ENCODE measurements at places on chromosomes 7 and 10. TPM values are rescaled to one million over a fixed set of nuclear protein-coding genes. Genes with fewer than 3 reads are reported as not detected.

Gene ADGRA1
- total RNA-seq = not detected

Gene EBLN1
- total RNA-seq = not detected

Gene NUTM2A
- total RNA-seq = 1.6 TPM

Gene ATG9B
- total RNA-seq = 0.66 TPM

Gene CARD11
- total RNA-seq = 1.8 TPM

Gene FAM25C
- total RNA-seq = not detected

Gene GPR15LG
- 560 TPM for total RNA-seq

Gene MINDY4
- 2.2 TPM for total RNA-seq

Gene RTKN2
- 3.2 TPM for total RNA-seq

Gene OR2A42
- total RNA-seq = not detected

Gene OGDHL
- 0.79 TPM for total RNA-seq

Gene PLAU
- 11.4 TPM for total RNA-seq

Gene ASB10
- not detected for total RNA-seq

Gene GFRA1
- total RNA-seq = 1.0 TPM

Gene INA
- total RNA-seq = 0.44 TPM

Gene HOXA6
- total RNA-seq = 29.6 TPM

- no peak overlapping the region for H3K4me3 ChIP-seq
- DNase-seq = no peak
- no peaks in the 10 kb centered on the region for H3K27me3 ChIP-seq
- H3K4me1 ChIP-seq = no peaks in the 10 kb centered on the region
Observed at GRCh38 chr7:360454-361100, 70.6 kb downstream of the FOXL3 start.

DNA sequence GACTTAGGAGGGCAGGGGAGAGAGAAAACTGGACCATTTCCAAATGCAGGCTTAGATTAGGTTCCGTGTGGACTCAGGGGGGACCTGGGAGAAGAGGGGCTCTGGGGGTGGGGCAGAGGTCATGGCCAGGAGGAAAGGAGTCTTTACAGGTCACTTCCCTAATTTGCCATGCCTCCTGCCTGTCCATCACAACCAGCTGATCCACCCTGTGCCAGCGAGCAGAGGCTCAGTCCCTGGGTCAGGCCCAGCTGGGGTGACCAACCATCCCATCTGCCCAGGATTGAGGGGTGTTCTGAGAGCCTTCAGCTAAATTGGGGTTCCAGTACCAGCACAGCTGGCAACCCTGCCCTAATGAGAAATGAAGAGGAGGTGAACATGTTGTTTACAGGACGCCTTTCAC is 84.6 kb upstream of the CACUL1 start:
- H3K27me3 ChIP-seq = no peaks in the 10 kb centered on the region
- no peak overlapping the region for H3K4me3 ChIP-seq
- H3K36me3 ChIP-seq = no peaks in the 10 kb centered on the region
- DNase-seq = no peak
- H3K27ac ChIP-seq = no peak overlapping the region
- H3K4me1 ChIP-seq = no peaks in the 10 kb centered on the region

GRCh38 chr7:14835384-14835783 is 67.2 kb downstream of the DGKB start:
- H3K36me3 ChIP-seq = no peaks in the 10 kb centered on the region
- DNase-seq = no peak
- H3K4me1 ChIP-seq = no peaks in the 10 kb centered on the region
- no peak overlapping the region for H3K27ac ChIP-seq
- H3K4me3 ChIP-seq = no peak overlapping the region
- H3K27me3 ChIP-seq = no peaks in the 10 kb centered on the region

- no peaks in the 10 kb centered on the region for H3K4me1 ChIP-seq
- no peak overlapping the region for H3K27ac ChIP-seq
- no peaks in the 10 kb centered on the region for H3K36me3 ChIP-seq
- H3K4me3 ChIP-seq = no peak overlapping the region
Observed at GRCh38 chr7:91287371-91288084, 23.3 kb downstream of the FZD1 start.

DNA sequence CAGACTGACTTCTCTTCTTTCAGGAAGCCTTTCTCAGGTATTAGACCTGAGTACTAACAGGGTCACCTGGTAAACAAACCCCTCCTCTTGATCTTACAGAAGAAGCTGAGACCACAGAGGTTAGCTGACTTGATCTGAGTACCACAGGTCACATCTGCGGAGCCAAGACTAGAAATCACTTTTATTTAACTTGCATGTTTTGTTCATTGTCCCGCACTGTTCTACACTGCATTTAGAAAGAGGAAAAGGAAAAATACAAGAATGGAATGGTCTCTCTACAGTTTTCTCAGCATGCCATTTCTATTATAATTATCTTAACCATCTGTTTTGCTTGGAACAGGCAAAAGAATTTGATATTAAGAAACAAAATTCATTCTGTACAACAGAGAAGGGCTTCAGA is 245.6 kb upstream of the ETV1 start:
- no peak for DNase-seq
- no peaks in the 10 kb centered on the region for H3K4me1 ChIP-seq
- H3K27me3 ChIP-seq = no peaks in the 10 kb centered on the region
- no peak overlapping the region for H3K27ac ChIP-seq

DNA sequence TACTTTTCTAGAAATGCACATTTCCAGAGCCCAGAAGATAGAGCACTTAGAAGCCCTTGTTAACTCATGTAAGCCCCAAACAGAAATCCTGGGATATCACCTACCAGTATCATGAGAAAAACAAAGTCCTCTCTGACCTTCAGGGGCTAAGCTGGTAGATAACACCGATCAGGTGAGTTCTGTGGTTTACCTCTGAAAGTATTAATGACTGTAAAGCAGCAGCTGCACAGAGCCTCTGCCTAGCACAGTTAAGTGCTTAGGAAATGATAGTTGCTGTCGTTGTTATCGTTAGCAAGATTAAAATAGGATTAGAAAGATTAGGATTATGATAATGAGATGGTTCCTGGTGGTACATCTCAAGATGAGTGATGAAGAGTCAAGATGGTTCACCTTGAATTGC is 64.9 kb downstream of the PLXNA4 start:
- DNase-seq = no peak
- H3K36me3 ChIP-seq = no peaks in the 10 kb centered on the region
- H3K27ac ChIP-seq = no peak overlapping the region
- H3K4me3 ChIP-seq = no peak overlapping the region
- H3K4me1 ChIP-seq = no peaks in the 10 kb centered on the region
- H3K27me3 ChIP-seq = no peaks in the 10 kb centered on the region

DNA sequence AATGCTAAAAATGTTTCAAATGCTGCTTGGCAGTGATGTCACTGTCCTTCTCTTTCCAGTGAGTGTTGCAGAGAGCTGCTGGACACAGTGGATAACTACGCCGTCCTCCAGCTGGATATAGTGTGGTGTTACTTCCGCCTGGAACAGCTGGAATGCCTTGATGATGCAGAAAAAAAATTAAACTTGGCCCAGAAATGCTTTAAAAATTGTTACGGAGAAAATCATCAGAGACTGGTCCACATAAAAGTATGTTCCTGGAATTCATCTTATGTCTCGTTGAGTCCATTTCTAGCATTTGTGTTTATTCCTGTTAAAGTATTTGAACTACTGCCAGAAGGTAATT is 25.2 kb downstream of the NUB1 start:
- H3K27me3 ChIP-seq = no peaks in the 10 kb centered on the region
- H3K4me3 ChIP-seq = no peak overlapping the region
- no peaks in the 10 kb centered on the region for H3K36me3 ChIP-seq
- H3K27ac ChIP-seq = peak overlapping the region; percentile 37
- no peak for DNase-seq
- peaks cover 5% of the 10 kb centered on the region for H3K4me1 ChIP-seq

DNA sequence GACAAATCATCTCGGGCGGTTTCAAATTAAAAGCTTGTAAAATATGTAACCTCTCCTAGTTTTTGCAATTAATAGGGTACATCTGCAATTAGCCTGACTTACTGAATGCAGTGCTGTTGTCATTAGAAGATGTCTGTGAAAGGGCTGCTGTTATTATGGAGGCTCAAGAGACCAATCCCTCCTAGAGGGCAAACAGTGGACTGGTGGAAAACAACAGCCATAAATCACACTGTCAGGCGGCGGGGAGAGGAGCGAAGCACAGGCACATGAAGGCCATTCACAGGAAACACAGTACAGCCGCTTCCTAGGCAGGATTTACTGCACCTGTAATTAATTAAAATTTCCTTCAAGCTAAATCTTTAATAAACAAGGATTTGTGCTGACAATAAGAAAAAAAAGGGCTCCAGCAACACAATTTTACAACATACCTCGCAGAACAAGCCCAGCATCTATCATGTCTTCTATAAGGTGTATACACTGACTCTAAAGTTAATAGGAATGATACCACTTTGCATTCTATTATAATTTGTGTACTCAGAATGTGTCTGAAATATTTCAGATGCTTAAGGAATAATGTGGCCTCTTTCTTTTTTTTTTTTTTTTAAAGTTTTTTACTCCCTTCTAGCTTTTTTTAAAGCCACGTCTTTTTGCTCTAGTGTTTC is 50.7 kb downstream of the ERCC6 start:
- H3K4me3 ChIP-seq = no peak overlapping the region
- H3K36me3 ChIP-seq = no peaks in the 10 kb centered on the region
- H3K27me3 ChIP-seq = no peaks in the 10 kb centered on the region
- no peaks in the 10 kb centered on the region for H3K4me1 ChIP-seq

GRCh38 chr7:124310934-124311390 is 278.1 kb upstream of the TMEM229A start:
- H3K4me3 ChIP-seq = no peak overlapping the region
- DNase-seq = no peak
- H3K4me1 ChIP-seq = no peaks in the 10 kb centered on the region
- H3K27me3 ChIP-seq = no peaks in the 10 kb centered on the region
- H3K36me3 ChIP-seq = no peaks in the 10 kb centered on the region
- H3K27ac ChIP-seq = no peak overlapping the region

- peak overlapping the region; percentile 67 for H3K27ac ChIP-seq
- DNase-seq = peak; percentile 38
- no peak overlapping the region for H3K4me3 ChIP-seq
- no peaks in the 10 kb centered on the region for H3K4me1 ChIP-seq
- H3K36me3 ChIP-seq = no peaks in the 10 kb centered on the region
- H3K27me3 ChIP-seq = no peaks in the 10 kb centered on the region
Observed at GRCh38 chr7:27677912-27678612, 15.4 kb upstream of the HIBADH start.

DNA sequence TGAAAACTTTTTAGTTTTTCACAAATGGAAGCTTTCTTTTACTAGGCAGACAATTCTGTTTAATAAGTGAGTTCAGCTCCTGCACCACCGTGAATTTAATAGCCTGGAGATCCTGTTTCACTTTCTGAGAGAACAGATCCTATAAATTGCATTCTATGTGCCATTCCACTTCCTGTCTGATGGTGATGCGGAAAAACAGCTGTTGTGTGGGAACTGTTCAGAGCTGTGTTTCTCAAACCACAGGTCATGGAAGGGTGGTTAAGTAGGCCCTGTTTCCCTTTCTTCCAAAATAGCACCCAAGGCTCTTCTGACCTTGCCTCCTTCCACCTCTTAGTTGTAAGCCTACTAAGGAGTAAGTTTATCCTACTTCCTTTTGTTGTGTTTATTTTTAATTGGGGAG is 97.2 kb upstream of the DKK1 start:
- H3K36me3 ChIP-seq = no peaks in the 10 kb centered on the region
- no peaks in the 10 kb centered on the region for H3K27me3 ChIP-seq
- H3K4me3 ChIP-seq = no peak overlapping the region
- peaks cover 9% of the 10 kb centered on the region for H3K4me1 ChIP-seq

- H3K4me3 ChIP-seq = no peak overlapping the region
- H3K27ac ChIP-seq = no peak overlapping the region
- no peaks in the 10 kb centered on the region for H3K36me3 ChIP-seq
- DNase-seq = no peak
- H3K4me1 ChIP-seq = no peaks in the 10 kb centered on the region
Observed at GRCh38 chr7:6432781-6433180, 15.0 kb downstream of the DAGLB start.

- no peaks in the 10 kb centered on the region for H3K36me3 ChIP-seq
- no peaks in the 10 kb centered on the region for H3K4me1 ChIP-seq
- no peak overlapping the region for H3K4me3 ChIP-seq
Observed at GRCh38 chr7:117682681-117683385, 190.4 kb downstream of the CTTNBP2 start.

DNA sequence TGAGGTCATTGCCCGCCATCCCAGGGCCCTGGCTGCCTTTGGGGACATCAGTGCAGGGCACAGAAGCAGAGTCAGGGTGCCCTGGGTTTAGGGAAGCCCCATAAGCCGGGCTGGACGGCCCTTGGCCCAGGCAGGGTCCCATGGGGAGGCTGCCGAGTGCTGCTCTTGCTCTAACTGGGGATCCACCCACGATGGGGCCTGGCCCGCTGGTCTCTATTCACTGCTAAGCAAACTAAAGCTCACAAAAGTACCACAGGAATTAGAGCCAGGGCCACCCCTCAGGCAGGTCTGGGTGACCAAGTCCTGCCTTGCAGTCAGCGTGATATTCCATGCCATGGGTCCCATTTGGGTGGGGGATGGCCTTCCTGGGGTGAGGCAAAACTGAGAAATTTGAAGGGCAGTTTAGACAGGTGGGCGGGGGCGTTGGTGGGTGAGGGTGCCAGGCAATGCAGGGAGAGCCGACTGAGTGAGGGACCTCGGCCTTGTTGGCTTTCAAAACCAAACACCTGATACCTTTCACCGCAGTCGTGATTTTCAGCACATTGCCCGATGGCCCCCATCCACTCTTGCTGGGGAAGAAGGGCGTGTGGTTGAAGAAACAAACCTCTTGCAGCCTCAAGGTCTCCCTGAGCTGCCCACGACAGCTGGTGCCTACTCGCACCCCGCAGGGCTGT is 92.8 kb upstream of the PPIF start:
- H3K27me3 ChIP-seq = no peaks in the 10 kb centered on the region
- no peak for DNase-seq
- H3K4me1 ChIP-seq = no peaks in the 10 kb centered on the region
- H3K4me3 ChIP-seq = no peak overlapping the region

GRCh38 chr10:119131512-119132240 is 27.8 kb downstream of the DENND10 start:
- H3K27me3 ChIP-seq = no peaks in the 10 kb centered on the region
- H3K4me1 ChIP-seq = no peaks in the 10 kb centered on the region
- peak overlapping the region; percentile 60 for H3K27ac ChIP-seq
- peak overlapping the region; percentile 4 for H3K4me3 ChIP-seq
- no peaks in the 10 kb centered on the region for H3K36me3 ChIP-seq

- no peak overlapping the region for H3K4me3 ChIP-seq
- H3K36me3 ChIP-seq = no peaks in the 10 kb centered on the region
- no peak overlapping the region for H3K27ac ChIP-seq
Observed at GRCh38 chr10:63391812-63392211, 74.0 kb downstream of the JMJD1C start.

- H3K27ac ChIP-seq = no peak overlapping the region
- H3K4me3 ChIP-seq = no peak overlapping the region
- H3K4me1 ChIP-seq = no peaks in the 10 kb centered on the region
- H3K27me3 ChIP-seq = no peaks in the 10 kb centered on the region
Observed at GRCh38 chr7:158447506-158448171, 140.0 kb downstream of the PTPRN2 start.

DNA sequence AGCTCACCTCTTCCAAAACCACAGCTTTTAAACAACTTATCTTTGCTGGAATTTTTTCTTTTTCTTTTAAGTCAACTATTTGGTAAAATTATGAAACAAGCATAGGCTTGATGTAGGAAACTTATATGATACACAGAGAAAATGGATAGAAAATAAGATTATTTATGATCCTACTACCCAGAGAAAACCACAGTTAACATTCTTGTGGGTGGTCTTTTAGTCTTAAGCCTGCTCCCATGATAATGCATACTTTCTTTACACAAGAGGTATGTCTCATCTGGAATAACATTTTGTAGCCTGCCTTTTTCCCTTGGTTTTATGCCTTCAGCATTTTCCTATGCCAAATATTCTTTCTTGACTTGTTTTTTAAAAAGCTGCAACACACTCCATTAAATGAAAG is 21.4 kb downstream of the PLPP4 start:
- no peak overlapping the region for H3K4me3 ChIP-seq
- DNase-seq = no peak
- H3K36me3 ChIP-seq = no peaks in the 10 kb centered on the region
- no peaks in the 10 kb centered on the region for H3K4me1 ChIP-seq

GRCh38 chr7:27046854-27047549 is 48.8 kb downstream of the HOXA1 start:
- H3K27me3 ChIP-seq = no peaks in the 10 kb centered on the region
- H3K4me1 ChIP-seq = no peaks in the 10 kb centered on the region
- H3K4me3 ChIP-seq = no peak overlapping the region
- no peaks in the 10 kb centered on the region for H3K36me3 ChIP-seq
